Left lung (tissue), 14 donors: ENCODE measurements at places on chromosomes 5 and 9. TPM values are rescaled to one million over a fixed set of nuclear protein-coding genes. Genes with fewer than 3 reads are reported as not detected.

PTGR1 gene
- polyA plus RNA-seq = 92.8 TPM

TTC23L gene
- polyA plus RNA-seq = 3.2 TPM

CCL27 gene
- 1.6 TPM for polyA plus RNA-seq

FOXD4L5 gene
- polyA plus RNA-seq = 0.30 TPM

MLANA gene
- 1.3 TPM for polyA plus RNA-seq

HACD4 gene
- polyA plus RNA-seq = 9.4 TPM

ZNF622 gene
- 20.2 TPM for polyA plus RNA-seq

BAAT gene
- 0.28 TPM for polyA plus RNA-seq
